ENCODE measurements at places on chromosomes 4 and X. TPM values are rescaled to one million over a fixed set of nuclear protein-coding genes. Genes with fewer than 3 reads are reported as not detected.

Gene P2RY4
- 1.8 TPM for total RNA-seq

DNA sequence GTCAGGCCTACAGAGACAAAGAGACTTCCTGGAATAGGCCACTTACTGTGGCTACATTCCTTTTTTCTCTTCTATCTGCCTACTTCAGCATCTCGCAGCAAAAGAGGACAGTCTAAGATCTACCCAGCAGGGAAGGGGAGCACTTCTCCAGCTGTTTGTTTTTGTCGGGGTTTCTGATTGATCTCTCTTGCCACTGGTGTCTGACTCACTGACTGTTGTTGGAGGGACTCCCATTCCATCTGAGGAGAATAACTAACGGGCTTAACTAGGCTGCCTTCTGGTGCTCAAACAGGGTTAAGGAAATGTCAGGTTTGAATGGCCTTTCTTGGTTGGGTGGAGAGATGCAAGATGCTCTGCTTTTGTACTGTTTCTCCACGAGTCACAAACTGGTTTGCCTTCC lies 100.2 kb upstream of the TMEM164 start:
- no peaks in the 10 kb centered on the region for H3K4me1 ChIP-seq
- no peaks in the 10 kb centered on the region for H3K27me3 ChIP-seq
- DNase-seq, result no peak
- no peak overlapping the region for H3K27ac ChIP-seq
- H3K36me3 ChIP-seq, result no peaks in the 10 kb centered on the region

- peak overlapping the region; percentile 89 for H3K4me3 ChIP-seq
- peaks cover 47% of the 10 kb centered on the region for H3K4me1 ChIP-seq
- peak overlapping the region; percentile 76 for H3K27ac ChIP-seq
- DNase-seq, result peak; percentile 88
Measured at GRCh38 chrX:9465380-9466123, 694 bp downstream of the TBL1X start.

GRCh38 chrX:35150642-35151239 lies 208.1 kb downstream of the FAM47B start:
- H3K27ac ChIP-seq, result no peak overlapping the region
- no peak overlapping the region for H3K4me3 ChIP-seq
- H3K36me3 ChIP-seq, result no peaks in the 10 kb centered on the region
- no peaks in the 10 kb centered on the region for H3K4me1 ChIP-seq

- no peak for DNase-seq
- no peak overlapping the region for H3K4me3 ChIP-seq
Measured at GRCh38 chr4:135485371-135485770, 1283.8 kb upstream of the PABPC4L start.

DNA sequence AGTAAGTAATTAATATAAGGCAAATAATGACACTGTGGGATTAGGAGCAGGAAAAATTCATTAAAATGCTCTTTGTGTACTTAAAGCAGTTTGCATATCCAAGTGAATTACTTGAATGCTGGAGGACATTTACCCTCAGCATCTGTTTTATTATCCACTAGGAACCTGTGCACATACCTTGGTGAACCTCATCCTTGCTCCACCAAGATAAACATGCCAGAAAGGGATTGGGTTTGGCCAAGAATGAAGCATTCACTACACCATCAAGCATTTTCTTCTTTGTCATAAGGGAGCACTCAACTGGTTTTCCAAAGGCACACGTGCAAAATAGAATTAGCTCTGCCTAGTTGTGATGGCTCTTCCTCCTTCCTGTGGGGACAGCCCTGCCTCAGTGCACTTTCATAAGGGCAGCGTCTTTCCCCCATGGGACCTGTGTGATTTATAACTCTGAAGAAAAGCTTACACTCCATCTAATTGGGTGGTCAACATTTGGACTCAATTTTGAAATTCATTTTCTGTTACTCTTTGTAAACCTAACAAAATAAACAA lies 291.7 kb downstream of the USP46 start:
- no peak overlapping the region for H3K27ac ChIP-seq
- H3K27me3 ChIP-seq, result no peaks in the 10 kb centered on the region
- H3K36me3 ChIP-seq, result no peaks in the 10 kb centered on the region
- DNase-seq, result no peak
